T follicular helper cell (primary cell): ENCODE measurements at places on chromosomes 6 and 20.

DNA sequence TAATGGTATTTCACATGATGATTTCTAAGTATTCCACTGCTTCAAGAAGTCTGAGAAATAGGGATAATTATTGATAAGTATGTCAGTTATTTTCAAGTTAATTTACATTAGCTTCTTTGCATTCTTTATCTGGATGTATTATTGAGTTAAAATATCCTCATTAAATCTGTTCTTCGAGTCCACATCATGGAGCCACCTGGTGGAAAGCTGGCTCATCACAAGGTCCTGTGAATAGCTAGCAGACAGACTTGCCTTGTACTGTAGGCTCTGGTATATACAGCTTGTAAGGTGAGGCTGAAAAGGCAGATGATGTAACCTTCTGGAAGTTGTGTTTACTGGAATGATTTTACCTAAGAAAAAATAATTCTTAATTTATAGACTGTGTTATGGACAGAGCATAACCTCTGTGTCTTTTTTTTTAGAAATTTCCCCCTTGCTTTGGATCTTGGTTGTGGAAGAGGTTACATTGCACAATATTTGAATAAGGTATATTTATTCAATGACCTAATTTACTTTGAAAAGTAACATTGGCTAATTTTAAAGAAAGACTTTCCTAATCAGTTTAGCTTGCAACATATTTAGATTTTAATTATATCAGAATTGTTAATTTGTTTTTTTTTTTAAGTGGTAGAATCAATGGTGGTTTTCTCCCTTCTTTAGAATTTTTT lies 3.5 kb downstream of the NDUFAF5 start:
- DNase-seq, result no peak

DNA sequence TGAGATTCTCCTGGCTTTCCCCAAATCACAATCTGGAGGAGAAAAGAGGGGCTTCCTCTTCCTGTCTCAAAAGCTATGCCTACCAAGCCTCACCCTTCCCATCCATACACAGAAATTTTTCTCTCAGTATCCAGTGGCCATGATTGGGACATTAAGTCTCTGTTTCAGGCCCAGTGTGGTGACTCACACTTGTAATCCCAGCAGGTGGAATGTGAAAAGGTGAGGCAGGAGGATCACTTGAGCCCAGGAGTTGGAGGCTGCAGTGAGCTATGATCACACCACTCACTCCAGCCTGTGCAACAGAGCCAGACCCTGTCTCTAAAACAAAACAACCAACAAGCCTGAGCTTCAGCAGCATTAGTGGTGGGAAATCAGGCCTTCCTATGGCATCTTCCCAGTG lies 210.0 kb downstream of the OGFRL1 start:
- DNase-seq, result no peak

DNA sequence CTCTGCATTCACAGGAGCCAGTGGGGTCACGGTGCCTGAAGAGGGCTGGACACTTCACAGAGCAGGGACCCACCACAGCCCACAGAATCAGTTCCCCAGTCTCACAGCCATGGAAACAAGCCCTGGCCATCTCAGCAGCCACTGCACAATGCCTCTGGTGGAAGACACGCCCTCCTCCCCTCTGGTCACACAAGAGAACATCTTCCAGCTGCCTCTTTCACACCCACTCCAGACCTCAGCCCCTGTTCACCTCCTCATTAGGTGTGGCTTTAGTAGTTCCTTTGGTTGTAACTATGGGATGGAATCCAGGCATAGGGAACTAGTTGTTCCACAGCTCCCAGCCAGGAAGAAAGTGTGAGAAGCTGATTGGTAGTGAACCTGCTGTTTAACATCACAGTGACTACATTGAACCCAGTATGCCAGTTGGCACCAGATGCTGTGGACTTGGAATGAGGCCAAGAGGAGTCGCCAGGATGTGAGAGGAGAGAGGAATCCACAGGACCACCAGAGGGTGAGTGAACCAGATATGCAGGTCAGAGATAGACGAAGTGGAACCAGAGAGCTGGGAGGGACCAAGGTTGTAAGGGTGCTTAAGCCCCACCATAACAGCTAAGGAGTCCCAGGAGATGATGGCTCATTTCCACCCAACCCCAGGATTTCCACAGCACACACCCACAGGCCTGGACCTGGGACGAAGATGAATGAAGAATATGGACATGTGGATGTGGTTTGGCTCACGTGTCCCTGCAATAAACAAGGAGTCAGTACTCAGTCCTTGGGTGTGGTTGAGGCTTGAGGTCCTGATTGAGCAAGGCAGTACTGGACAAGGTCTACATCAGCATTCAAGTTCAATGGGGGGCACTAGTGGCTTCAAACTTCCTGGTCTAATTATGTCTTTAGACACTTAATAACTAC lies 8.8 kb upstream of the BTN3A3 start:
- no peak for DNase-seq

DNA sequence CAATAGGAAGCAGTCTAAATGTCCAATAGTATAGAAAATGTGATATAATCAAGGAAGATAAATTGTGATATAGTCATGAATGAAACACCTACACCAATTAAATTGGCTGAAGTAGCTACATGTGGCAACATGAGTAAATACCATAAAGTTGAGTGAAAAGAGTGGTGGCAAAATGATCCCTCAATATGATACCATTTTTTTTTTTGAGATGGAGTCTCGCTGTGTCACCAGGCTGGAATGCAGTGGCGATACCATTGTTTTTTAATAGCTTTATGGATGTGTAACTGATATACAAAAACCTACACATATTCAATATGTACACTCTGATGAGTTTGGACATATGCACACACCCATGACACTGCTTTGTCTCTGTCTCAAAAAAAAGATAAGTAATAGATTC lies 20.9 kb upstream of the ILRUN start:
- DNase-seq, result no peak

GRCh38 chr20:57913156-57913930 lies 203.5 kb upstream of the PMEPA1 start:
- no peak for DNase-seq

GRCh38 chr6:81682235-81682795 lies 70.2 kb downstream of the TENT5A start:
- no peak for DNase-seq

DNA sequence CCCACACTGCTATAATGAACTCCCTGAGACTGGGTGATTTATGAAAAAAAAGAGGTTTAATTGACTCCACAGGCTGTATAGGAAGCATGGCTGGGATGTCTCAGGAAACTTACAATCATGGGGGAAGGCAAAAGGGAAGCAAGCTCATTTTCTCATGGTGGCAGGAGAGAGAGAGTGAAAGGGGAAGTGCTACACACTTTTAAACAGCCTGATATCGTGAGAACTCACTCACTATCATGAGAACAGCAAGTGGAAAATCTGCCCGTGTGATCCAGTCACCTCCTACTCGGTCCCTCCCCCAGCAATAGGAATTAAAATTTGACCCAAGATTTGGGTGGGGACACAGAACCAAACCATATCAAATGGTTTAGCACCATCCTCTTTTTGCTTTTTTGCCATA lies 116.6 kb upstream of the CEP162 start:
- no peak for DNase-seq

DNA sequence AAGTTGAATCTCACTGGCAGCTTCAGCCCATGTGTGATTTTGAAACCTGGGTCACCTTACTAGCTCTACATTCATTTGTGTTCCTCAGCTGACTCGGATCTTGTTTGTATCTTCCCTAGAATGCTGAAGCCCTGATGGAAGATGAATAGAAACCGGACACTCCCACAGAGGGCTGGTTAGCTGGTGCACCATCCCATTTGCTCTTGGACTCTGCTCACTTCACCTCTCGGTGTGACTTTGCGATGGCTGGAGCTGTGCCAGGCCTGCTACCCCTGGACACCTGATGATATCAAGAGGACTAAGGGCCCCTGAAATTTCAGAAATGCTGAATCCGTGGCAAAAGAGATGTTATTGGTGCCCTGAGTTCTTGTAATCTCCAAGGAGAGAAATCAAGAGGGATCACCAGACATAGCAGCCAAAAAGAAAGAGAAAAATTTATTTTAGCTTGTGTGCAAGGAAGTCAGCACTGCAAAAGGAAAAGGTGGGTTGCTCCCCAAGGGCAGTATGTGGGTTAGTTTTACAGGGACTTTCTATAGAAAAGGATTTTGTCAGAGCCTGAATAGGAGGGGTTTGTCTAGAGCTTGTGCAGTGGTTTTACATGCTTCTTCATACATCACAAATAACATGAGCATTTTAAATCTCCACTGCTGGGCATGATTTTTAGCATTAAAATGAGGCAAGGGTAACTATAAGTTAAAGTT lies 426.3 kb upstream of the NOX3 start:
- no peak for DNase-seq

- no peak for DNase-seq
These were observed 10.8 kb upstream of the ADA start for GRCh38 chr20:44662261-44662660.

GRCh38 chr6:133551847-133552341 lies 310.7 kb downstream of the EYA4 start:
- DNase-seq, result no peak

DNA sequence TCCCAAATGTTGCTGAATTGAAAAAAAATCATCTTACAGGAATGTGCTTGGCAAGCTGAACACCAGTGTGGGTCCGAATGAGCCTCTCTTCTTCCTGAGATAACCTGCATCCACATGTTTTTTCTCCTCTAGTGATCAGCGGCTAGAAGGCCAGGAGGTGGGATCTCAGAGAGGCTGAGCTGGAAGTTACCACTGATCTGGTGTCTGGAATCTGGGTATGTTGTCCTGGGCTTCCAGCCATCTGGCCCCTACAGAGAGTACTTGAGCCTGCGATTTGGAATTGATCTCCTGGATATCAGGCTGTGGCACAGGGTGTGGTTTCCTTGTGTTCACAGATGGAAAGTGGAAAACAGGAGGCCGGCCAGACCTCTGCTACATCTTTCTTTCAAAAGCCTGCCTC lies 35.9 kb downstream of the SULF2 start:
- no peak for DNase-seq

- DNase-seq, result no peak
These were observed 328 bp downstream of the RRBP1 start for GRCh38 chr20:17681726-17682102.

GRCh38 chr6:47321577-47321976 lies 11.9 kb upstream of the TNFRSF21 start:
- DNase-seq, result no peak

DNA sequence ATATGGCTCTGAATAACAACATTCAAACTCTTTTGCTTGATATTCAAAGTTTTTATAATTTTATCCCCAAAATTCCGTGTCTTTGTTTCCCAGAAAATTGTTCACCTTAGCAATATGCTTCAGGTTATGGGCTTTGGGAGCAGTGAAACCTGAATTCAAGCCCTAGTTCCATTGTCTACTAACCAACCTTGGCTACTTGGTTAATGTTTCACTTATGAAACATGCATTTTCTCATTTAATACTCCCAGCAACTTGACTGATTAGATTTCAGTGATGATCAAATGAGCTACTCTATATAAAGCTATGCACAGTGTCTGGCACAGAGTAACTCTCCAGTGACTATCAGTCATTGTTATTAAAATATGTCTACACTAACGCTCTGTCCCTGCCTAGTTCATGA lies 192.2 kb upstream of the TENT5A start:
- no peak for DNase-seq

- DNase-seq, result no peak
These were observed 4.9 kb downstream of the SCML4 start for GRCh38 chr6:107819217-107819616.

- DNase-seq, result no peak
These were observed 7.6 kb downstream of the MYL9 start for GRCh38 chr20:36548704-36549627.

DNA sequence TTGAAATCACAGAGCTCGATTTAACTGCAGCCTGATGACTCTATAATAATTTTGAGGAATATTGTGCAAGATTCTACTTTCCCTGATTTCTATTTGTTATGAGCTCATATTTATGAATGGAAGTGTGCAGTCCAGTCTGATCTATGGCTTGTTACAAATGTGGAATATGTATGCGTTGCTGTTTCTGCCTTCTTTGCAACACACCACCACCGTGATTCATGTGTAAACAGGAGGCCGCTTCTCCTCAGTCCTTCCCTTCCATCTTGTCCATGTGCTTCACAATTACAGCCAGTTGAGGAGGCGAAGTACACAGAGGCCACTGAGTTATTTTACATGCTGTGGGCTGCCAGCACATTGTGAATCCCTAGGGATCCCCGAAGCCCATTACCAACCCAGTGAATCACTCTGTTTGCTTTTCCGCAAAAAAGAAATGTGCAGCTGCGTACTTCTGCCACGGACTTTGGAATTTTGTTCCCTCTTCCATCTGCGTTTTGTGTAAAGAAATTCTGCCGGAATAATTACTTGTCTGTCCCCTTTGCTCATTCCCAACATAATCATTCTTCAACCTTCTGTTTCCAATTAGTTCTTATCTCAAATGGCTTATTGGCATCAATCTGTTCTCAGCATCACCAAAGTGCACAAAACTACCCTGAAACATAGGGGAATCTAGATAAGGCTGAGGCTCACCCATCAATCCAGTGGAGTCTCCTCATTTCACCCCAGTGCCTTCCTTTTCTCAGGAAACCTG lies 551.6 kb upstream of the CITED2 start:
- no peak for DNase-seq

GRCh38 chr20:14295770-14296309 lies 41.6 kb downstream of the FLRT3 start:
- DNase-seq, result no peak

DNA sequence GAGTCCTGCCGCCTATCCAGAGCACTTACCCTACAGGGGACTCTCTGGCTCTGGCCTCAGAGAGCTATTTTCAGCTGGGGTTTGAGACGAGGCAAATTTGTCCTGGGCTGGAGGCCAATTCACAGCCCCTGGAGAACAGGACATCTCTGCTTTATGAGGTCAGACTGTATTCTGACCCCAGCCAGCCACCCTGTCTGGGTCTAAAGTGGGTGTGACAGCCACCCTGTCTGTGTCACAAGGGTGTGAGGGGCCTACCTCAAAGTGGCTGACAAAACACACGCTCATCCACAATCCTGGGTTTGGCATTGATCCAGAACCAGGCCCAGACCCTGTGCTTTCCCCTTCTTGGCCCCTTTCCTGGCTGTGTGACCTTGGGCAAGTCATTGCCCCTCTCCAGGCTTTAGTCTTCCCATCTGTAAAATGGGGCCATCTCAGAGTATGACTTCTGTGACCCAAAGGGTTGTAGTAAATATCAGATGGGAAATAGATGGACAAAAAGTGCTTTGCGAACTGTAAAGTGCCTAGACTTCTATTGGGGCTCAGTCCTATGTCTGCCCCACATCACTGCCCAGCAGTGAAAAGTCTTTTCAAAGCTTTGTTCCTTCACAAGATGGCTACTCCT lies 44.1 kb upstream of the TGM2 start:
- DNase-seq, result no peak

GRCh38 chr6:74674377-74674776 lies 531.5 kb downstream of the COL12A1 start:
- no peak for DNase-seq

GRCh38 chr6:162336359-162336758 lies 391.2 kb downstream of the PRKN start:
- DNase-seq, result no peak

GRCh38 chr6:166499350-166500163 lies 86.9 kb downstream of the RAMACL start:
- DNase-seq, result no peak

DNA sequence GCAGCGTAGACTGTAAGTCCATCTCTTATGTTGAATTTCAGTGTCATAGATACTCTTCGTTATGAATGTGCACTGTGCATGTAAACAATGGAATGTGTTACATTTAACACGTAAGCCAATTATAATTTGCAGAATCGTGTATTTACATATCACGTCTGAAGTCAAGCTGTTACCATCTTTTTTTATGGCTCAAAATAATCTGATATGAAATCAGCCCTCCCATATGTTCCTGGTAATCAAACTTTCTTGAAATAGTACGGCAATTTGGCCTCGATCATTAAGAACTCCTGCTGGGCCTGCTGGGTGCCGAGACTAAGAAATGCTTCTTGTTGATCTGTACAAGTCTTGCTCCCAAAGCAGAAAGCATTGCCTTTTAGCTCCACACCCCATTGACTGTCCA lies 89.6 kb upstream of the DOK5 start:
- no peak for DNase-seq
